ENCODE measurements at places on chromosomes 7 and 10.

GRCh38 chr7:48660306-48660870 lies 264.0 kb upstream of the CDC14C start:
- DNase-seq: no peak

DNA sequence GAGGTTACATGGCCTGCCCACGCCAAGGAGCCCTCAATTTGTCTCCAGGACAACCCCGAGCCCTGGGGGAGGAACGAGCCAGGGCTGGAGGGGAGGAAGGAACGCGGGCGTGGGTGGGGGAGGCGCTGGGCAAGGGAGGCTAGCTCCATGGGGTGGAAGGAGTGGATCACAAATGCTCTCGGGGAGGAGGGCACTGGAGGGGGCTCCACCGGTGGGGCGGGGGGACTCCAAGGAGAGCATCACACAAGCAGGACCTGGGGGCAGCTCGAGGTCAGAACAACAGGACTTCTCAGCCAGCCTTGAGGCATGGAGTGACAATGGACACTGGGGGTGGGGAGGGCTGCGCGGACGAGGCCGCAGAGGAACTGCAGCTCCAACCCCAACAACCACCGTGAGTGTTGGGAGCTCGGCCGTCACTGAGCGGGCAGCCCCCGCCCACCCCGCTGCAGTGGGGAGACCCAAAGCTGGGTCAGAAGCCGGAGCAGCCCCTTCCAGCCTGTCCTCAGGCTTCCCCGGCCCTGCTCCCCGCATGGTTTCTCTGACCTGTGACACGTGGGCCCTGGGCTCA lies 41.1 kb downstream of the STK32C start:
- DNase-seq: no peak

GRCh38 chr10:77636967-77637531 lies 559 bp downstream of the KCNMA1 start:
- no peak for DNase-seq

GRCh38 chr10:110448682-110449418 lies 48.9 kb upstream of the DUSP5 start:
- DNase-seq: no peak

- DNase-seq: no peak
These were observed 133.9 kb downstream of the AASS start for GRCh38 chr7:122010116-122010515.

- no peak for DNase-seq
These were observed 513 bp downstream of the TMEM178B start for GRCh38 chr7:141074162-141074991.

GRCh38 chr10:72918352-72918751 lies 24.8 kb downstream of the OIT3 start:
- DNase-seq: no peak

- no peak for DNase-seq
These were observed 57.0 kb downstream of the HIPK2 start for GRCh38 chr7:139720705-139721231.

- no peak for DNase-seq
These were observed 9.2 kb upstream of the ADCY1 start for GRCh38 chr7:45564886-45565455.

- DNase-seq: no peak
These were observed 740 bp downstream of the HTR7 start for GRCh38 chr10:90856964-90857634.

GRCh38 chr7:8437606-8438005 lies 4.2 kb downstream of the NXPH1 start:
- no peak for DNase-seq

GRCh38 chr7:42198296-42198695 lies 38.7 kb downstream of the GLI3 start:
- DNase-seq: no peak

DNA sequence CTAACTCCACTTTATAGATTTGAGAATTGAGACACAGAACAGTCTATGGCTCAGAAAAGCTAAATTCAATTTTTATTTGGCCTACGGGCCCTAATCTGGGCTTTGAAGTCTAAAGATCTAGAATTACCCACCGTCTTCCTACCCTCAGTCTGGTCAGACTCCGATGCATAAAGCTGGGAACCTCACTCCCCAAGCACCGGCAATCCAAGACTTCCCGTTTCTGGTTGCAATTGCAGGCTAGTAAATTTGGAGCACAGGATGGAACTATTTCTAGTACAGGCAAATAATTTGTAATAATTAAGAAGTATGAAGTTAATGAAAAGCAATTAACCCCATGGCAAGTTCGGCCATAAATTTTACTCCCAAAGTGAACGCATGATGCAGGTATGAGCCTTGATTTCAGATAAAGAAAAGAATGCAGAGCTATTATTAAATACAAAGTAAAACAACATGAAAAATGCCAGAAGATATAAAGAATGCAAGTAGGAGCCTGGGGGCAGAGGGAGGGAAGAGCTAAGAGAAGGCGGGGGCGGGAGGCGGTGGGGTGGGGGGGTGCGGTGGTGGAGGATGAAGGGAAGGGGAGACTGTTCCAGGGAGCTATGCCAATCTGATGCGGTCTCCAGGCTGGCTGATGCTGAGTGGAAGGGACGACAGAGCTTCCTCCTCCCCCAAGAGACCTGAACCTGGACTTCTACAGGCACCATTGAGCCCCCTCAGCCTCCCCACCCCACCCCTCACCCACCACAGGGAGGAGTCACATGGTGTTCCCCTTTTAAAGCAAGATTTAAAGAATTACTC lies 45.1 kb downstream of the BPGM start:
- no peak for DNase-seq

GRCh38 chr10:70137927-70138883 lies 5.6 kb upstream of the AIFM2 start:
- no peak for DNase-seq
